ENCODE measurements at places on chromosomes 2 and 18. TPM values are rescaled to one million over a fixed set of nuclear protein-coding genes. Genes with fewer than 3 reads are reported as not detected.
A peak's percentile ranks its signal among the peaks of the same experiment; 100 is the strongest.

The C2orf68 gene
- 34.3 TPM for total RNA-seq

The CPO gene
- total RNA-seq = 0.62 TPM

The MORN2 gene
- 29.6 TPM for total RNA-seq

The GRB14 gene
- total RNA-seq = 0.25 TPM

The NOTO gene
- not detected for total RNA-seq

The C2orf72 gene
- total RNA-seq = 27.9 TPM

The PIK3C3 gene
- total RNA-seq = 36.6 TPM

The RAB12 gene
- 19.9 TPM for total RNA-seq

The SLC9A4 gene
- not detected for total RNA-seq

The VPS54 gene
- 22.6 TPM for total RNA-seq

The KLHL41 gene
- total RNA-seq = not detected

GRCh38 chr18:8609659-8610458 lies 622 bp downstream of the RAB12 start:
- DNase-seq = peak; percentile 10

DNA sequence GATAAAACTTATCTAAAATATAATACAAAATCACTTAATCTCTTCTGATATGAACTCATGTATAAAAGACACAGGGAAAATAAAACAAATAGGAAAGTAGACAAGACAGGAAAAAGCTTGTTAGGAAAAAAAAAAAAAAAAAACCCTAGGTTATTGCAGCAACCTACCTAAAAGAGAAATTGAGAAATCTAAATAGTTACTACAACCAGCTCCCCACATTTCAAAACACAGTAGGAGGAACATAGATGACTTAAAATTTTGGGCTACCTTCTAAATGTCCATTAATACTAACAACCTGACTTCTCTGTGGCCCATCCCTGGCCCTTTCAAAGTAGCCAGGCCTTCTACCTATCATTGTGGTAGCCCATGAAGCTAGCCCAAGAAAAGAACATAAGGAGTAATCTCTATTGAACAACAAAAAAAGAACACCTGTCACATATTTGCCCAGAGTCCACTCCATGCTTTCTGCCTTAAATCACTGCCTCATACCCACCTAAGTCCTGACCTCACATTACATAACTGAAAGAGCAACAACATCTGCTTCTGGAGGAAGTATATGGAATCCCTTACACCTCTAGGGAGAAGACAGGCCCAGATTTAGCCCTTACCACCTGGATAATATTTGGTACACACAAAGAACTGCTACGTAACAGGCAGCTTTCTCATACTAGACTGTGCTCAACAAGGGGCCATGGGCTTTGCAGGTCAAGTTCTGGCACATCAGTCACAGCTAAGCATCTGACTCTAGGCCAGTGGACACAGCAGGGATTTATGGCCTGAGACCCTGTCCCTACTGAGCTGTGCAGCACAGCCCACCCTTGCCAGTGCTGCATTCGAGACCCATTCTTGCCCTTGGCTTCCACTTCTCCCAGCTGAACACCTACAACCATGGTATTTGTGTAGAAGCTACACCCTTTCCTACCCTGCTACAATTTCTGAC lies 8.5 kb downstream of the SUCLG1 start:
- no peak for DNase-seq

- DNase-seq = no peak
These were observed 143.4 kb downstream of the NDUFA10 start for GRCh38 chr2:239881561-239882320.

GRCh38 chr18:57008001-57008686 lies 138.7 kb upstream of the BOD1L2 start:
- no peak for DNase-seq

GRCh38 chr2:232336981-232337720 lies 41.4 kb upstream of the ALPP start:
- DNase-seq = no peak

DNA sequence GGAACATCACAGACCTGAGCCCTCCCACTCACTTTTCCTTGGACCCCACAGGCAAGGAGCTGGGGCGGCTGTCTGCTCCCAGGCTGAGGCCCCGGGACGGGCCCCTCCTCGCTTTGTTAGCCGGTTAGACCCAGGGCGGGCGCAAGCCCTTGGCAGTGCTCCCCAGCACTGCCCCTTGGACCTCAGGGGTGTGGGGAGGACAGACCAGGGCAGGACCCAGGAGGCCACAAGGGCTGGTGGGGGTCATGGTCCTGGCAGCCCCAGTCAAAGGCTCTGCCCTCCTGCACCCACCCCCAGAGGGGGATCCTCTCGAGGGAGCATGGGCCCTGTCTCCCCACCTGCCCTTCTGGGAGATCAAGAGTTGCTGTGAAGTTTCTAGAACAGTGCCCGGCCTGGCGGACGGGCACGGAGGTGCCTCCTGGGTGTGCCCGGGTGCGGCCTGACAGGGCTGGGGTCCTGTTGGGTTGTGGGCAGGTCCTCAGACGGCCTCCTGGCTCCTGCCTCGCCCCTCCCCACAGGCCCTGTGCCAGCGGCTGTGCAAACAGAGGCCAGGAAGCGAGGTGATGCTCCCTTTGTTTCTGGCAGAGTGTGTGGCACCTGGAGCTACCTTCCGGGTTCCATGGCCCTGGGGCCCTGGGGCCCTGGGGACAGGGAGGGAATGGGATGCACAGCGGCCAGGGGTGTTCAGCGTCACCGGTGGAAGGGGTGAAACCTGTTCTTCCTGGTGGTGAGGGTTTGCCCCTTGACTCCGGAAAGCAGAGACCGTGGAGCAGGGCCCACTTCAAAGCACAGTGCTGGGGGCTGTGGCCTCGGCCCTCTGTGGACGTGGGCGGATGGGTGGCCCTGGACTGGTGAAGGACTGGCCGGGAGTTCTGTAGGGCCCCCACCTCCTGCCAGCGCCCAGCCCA lies 2.9 kb upstream of the GAL3ST2 start:
- no peak for DNase-seq

DNA sequence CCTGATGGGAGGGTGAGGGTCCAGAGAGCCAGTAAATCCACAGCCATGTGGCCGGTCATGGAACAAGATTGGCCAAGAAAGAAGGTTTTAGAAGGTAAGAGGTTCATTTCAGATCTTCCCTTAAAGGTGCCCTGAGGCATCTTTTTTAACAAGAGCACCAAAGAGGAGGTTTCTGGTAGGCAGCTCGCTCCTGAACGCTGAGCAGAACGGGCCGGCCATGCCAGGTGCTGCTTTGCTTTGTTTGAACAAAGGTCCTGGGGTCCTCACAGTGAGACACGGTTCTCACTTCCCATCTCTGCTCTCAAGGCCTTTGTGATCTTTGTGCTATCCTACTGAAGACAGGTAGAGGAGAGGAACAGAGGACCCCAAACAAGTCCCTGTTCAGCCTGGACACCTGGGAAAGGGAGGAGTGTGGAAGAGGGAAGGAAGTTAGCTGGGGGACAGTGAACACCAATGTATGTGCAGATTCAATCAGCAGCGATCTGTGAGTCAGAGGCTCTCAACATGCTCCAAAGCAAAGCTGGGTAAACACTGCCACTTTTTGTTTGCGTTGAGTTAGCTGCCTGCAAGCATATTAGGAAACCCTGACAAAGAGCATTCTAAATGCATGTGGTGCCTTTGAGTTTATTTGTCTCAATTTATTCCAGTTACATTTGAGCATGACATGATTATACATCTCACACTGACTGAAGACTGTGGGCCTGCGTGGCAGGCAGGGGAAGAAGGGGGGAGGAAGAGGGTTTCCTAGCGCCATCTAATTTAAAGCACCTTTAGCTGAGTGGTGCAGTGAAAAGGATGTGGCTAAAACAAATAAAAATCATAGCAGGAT lies 102.4 kb downstream of the ASB1 start:
- no peak for DNase-seq

DNA sequence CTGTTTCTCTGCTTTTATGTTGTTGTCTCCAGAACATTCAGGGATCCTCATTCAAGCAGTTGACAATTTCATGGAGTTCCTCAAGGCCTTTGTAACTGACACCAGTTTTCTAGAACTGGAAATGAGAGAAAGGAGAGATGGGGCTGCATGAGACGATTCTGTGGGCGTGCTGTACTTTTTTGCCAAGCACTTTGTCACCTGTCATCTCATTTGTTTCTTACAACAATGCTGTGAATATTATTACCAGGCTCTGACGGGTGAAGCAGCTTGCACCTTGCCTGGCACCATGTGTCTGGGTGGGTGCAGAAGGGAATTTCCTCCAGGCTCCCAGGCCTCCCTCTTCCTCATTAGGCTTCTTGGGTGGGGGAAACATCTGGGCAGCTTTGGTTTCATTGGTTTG lies 22.2 kb upstream of the ATOH8 start:
- no peak for DNase-seq

DNA sequence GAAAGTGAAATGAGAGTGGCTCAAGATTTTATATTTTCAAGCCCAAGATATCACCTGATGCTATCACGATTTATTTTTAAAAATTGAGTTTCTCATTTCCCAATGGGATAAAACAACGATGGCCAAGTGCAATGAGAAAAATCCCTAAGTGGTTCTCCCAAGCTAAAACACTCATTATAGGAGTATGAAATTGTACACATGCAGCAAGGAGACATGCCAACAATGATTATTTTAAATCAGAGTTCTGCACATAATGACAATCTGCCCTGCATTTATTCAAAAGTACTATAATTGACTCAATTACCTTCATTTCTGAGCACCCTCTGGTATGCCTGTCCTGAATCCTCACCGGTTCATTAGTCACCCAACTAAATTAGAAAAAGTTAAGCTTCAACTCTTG lies 12.7 kb downstream of the CYTIP start:
- DNase-seq = no peak

GRCh38 chr18:8802017-8802672 lies 96.8 kb downstream of the MTCL1 start:
- DNase-seq = no peak

DNA sequence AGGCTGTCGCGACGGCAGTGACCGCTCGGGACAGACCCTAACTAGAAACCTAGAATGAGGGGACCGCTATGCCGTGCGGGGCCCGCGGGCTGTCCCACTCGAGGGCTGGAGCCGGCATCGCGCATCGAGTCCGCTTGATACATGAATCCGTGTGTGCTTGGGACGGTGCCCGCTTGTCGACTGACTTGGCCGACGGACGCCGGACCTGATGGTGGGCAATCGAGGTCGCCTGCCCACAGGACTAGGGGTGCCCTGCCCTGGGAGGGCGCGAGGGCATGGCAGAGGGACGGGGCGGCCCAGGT lies 749 bp upstream of the PTMA start:
- no peak for DNase-seq

DNA sequence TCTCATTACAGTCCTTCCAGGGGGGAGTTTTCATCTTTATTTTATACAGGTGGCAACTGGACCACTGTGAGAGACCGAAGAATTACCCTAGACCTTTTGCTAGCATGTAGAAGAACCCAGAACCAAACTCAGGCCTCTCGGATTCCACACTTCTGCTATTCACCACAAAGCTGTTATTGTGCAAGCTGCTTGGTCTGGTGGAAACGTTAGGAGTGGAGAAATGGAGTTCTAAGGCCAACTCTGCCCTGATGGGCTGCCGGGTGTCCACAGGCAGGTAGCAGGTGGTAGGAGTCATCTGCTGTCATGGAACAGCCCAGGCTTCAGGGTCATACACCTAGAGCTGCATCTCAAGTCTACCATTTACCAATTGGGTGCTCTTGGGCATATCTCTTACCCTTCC lies 218.8 kb downstream of the BCL11A start:
- DNase-seq = no peak

DNA sequence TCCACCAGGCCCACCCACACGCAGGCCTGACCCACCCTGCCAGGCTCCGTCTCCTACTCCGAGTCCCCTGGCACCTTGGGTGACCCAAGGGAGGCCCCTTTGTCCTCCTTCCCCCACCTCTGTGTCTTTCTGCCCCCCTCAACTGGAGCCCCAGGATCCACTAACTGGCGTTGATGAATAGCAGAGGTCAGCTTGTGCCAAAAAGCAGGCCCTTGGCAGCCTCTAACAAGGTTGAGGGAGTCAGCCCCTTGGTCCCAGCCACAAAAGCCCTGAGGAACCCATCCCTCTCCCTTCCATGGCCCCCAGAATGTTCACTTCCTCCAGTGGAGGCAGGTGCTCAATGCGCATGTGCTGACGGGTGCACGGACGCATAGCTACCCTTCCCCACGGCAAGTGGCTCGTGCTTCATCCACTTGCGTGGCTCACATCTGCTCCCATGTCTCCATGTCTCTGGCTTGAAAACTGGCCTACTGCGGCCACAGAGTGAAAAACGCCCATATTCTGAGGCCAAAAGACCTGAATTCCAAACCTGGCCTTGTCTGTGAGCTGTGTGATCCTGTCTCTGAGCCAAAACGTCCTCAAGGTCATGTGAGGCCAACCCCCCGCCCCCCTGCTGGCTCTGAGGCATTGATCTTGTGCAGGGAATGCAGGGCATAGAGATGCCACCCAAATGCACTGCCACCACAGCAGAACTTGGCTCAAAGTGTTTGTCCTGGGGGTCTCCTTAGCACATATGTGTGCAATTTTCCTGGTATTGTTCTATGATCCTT lies 19.0 kb upstream of the PTMA start:
- DNase-seq = no peak

DNA sequence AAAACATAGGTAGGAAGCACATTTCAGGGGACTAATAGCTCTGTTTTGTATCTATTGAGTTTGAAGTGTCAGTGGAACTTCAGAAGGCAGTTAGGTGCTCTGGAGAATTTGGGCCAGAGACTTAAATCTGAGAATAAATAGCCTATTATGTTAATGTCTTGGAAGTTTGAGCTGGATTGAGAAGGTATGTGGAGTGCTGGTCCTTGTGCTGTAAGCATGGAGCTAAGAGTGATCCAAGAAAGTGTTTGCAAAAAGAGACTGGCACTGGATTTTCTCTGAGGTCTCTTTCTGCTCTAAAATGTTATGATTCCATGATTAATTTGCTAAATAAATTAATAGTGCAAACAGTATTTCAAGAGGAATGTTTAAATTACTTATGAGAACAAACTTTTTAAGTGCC lies 63.3 kb downstream of the ICOS start:
- DNase-seq = no peak

DNA sequence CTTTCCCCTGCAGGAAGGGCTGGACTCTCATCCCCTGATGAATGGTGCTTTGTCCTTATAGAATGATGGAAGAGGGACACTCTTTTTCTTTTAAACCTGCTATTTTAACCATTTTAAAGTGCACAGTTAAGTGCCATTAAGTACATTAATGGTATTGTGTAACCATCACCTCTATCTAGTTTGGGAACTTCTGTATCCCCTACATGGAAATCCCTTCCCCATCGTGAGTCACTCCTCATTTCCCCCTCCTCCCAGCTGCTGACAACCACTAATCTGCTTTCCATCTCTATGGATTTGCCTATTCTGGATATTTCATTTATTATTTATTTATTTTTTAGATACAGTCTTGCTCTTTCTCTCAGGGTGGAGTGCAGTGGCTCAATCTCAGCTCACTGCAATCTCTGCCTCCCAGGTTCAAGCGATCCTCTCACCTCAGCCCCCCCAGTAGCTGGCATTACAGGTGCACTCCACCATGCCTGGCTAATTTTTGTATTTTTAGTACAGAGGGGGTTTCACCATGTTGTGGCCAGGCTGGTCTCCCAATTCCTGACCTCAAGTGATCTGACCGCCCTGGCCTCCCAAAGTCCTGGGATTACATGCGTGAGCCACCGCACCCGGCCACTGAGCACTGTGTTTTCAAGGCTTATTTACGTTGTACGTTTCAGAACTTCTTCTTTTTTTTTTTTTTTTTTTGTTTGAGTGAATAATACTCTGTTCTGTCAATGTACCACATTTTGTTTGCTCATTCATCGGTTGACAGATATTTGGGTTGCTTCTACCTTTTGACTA lies 15.8 kb downstream of the DGKD start:
- no peak for DNase-seq

- DNase-seq = no peak
These were observed 2.1 kb downstream of the IL1B start for GRCh38 chr2:112834396-112835037.

Measured in G401 (cell line).